Kidney (tissue), 22 donors: ENCODE measurements at places on chromosomes 5 and 9. TPM values are rescaled to one million over a fixed set of nuclear protein-coding genes. Genes with fewer than 3 reads are reported as not detected.

The PCDHGB7 gene
- total RNA-seq: 15.1 TPM

The HARS1 gene
- total RNA-seq: 52.2 TPM

- no peaks in the 10 kb centered on the region for H3K4me1 ChIP-seq
- H3K4me3 ChIP-seq: no peak overlapping the region
- DNase-seq: no peak
- no peak overlapping the region for H3K27ac ChIP-seq
- H3K36me3 ChIP-seq: no peaks in the 10 kb centered on the region
Measured at GRCh38 chr5:21125238-21125983, 1137.4 kb upstream of the CDH18 start.

DNA sequence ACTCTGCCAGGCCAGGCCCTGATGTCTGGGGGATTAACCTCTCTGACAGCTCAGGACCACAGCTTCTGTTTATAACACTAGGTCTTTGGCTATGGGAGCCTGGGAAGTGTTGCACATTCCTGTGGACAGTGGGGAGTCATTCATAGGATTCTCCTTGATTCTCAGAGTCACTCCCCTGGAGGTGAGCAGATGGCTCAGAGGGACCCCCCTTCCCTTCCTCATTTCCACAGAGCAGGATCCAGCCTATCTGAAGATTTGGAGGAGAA is 60.2 kb downstream of the NRG2 start:
- H3K4me3 ChIP-seq: no peak overlapping the region
- no peak overlapping the region for H3K27ac ChIP-seq
- no peaks in the 10 kb centered on the region for H3K36me3 ChIP-seq
- no peaks in the 10 kb centered on the region for H3K4me1 ChIP-seq

The SYK gene
- 52.2 TPM for total RNA-seq

GRCh38 chr5:154881986-154882385 is 23.6 kb downstream of the CNOT8 start:
- H3K36me3 ChIP-seq: peaks cover 4% of the 10 kb centered on the region
- DNase-seq: no peak
- no peaks in the 10 kb centered on the region for H3K27me3 ChIP-seq
- H3K4me3 ChIP-seq: no peak overlapping the region
- H3K4me1 ChIP-seq: no peaks in the 10 kb centered on the region
